ENCODE measurements at places on chromosomes 5 and 9.

DNA sequence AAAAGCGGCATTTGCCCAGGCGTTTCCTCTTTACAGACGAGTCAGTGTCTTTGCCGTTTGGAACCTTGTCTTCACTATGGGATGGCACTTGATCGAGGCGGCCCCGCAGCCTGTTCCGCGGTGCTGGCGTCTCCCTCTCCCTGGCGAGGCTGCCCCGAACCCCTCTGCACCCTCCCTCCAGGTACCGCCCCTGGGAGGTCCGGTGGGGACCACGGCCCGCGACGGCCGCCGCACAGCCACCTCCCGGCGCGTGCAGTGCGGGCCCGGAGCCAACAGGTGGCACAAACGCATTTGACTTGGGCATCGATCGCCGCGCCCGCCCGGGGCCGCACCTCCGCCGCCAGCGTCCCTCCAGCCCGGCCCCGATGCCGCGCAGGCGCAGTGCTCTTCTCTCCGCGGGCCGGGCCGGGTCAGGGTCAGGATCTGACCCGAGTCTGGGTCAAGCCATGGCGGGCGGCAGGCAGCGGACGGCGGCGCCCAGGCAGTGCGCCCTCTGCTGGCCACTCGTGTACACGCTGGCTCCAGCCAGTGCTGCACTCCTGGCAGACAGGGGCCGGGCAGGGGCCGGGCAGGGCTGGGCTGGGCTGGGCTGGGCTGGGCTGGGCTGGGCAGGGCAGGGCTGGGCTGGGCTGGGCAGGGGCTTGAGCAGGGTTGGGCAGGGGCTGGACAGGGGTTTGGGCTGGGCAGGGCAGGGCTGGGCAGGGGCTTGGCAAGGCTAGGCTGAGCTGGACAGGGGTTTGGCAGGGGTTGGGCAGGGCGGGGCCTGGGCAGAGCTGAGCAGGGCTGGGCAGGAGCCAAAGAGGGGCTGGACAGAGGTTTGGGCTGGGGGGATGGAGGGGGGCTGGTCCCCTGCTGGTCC is 155.8 kb upstream of the IRX4 start:
- DNase-seq, result peak; percentile 32

DNA sequence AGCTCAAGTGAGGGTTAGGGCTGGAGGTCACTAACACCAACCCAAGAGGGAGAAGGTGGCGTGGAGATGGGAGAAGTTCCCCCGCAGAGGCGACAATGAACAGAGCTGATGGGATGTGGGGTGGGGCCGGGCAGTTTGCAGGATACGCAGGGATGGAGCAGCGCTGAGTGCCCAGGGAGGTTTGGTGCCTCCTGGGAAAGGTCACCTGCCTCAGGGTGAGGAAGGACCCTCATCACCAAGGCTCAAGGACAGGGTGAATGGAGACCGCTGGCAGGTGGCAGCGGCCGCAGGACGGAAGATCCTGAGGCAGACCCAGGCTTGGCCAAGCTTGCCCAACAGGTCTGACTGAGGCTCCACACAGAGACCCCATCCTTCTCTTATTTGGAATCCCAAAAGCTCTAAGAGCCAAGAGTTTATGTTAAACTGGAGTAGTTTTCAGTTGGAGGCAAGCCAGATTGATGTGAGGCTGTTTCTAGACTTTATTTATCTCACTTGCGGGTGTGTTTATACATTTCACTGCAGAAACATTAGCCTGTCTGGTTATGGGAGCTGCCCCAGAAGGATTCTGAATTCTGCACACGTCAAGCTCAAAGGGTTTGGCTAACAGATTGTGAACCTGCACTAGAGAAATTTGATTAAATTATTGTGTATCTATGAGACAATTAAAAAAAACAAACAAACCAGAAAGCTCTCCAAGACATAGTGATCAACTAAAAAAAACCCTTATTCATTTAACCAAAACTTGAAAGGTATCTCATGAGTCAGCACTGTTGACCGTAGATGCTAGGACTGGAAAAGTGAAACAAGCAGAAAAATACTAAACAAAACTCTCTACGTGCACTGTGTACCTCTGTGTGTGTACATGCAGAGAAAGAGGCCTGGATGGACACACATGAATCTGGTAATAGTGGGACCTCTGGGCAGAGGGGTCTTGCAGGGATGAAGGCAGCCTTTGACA is 146.2 kb upstream of the PHYKPL start:
- DNase-seq, result no peak

GRCh38 chr5:10233505-10233904 is 16.2 kb downstream of the ATPSCKMT start:
- DNase-seq, result no peak

GRCh38 chr5:158170060-158170459 is 311.1 kb upstream of the CLINT1 start:
- DNase-seq, result no peak

DNA sequence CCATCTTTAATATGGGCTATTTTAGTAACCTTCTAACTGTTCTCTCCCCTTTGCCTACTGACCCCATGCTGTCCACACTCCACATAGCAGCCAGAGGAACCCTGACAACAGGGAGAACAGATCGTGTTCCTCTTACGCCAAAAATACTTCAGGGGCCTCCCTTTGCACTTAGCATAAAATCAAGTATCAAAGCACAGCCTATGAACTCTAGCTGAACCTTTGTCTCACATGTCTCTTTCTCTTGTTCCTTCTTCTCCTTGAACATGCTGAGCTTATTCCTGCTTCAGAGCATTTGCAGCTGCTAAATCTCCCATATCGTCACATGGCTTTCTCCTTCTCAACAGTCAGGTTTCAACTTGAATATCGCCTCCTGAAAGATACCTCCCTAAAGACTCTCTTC is 698.8 kb upstream of the C9orf72 start:
- DNase-seq, result no peak

GRCh38 chr5:112784726-112785125 is 47.0 kb downstream of the APC start:
- DNase-seq, result no peak

DNA sequence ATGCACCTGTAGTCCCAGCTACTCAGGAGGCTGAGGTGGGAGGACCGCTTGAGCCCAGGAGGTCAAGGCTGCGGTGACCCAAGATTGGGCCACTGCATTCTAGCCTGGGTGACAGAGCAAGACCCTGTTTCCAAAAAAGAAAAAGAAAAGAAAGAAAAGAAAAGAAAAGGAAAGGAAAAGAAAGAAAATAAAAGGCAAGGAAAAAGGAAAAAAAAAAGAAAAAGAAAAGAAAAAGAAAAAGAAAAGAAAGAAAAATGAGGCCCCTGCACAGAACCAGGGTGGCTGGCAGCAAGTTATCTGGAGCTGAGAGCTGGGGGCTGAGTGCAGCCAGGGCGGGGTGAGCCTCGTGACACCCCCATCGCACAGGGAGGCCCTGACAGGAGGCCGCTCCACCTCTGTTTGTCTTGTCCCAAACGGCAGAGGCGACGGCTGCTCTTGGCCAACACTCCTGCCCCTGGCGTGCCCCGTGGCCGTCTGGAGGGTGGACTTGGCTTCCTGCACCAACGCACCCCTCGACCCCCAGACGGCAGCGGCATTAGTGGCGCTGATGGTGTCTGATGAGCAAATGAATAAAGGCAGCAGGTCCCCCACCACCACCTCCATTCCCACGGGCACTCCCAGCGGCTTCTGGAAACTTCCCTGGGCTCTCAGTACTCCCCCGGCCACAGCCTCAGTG is 16.7 kb downstream of the EXD3 start:
- no peak for DNase-seq

GRCh38 chr5:106174903-106175302 is 1495.8 kb downstream of the EFNA5 start:
- DNase-seq, result no peak

DNA sequence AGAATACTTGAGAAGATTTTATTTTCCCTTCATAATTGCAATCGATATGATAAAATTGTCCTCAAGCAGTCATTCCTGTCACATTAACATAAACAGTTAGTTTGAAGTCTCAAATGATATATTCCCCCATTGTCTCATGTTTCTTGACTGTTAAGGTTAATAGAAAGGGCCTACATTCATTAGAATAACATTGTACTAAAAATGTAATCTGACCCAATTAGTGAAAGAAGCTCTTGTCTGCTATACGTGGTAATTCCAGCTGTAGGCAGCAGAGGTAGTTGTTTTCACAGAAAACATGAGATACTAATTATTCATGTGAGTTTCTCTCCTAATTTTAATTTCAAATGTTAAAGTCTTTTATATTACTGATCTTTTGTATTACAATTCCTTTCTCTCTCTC is 25.9 kb upstream of the AP3B1 start:
- no peak for DNase-seq

GRCh38 chr5:159582756-159583541 is 252.7 kb upstream of the IL12B start:
- DNase-seq, result no peak

DNA sequence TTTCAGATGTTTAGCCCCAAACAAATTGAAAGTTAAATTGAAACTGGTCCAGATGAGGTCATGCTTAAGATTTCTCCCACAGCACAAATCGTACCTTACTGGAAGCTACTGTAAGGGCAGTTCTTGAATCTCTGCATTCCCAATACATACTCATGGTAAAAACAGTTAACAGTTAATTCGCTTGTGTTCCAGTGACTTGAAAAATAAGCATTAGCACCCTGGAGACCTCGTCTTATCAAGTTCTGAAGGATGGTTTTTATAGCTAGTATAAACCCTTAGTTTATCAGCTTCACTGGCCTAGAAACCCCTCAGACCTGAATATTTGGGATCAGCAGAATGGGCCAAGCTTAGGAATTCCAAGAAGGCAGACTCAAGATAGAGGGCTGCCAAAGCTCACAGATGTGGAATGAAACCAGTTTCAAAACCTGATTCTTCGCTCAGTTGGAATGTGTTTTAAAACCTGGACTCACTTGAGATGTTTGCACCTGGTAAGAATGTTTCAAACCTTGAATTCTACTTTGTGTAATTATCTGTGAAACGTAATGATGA is 103.6 kb downstream of the C9orf152 start:
- no peak for DNase-seq

DNA sequence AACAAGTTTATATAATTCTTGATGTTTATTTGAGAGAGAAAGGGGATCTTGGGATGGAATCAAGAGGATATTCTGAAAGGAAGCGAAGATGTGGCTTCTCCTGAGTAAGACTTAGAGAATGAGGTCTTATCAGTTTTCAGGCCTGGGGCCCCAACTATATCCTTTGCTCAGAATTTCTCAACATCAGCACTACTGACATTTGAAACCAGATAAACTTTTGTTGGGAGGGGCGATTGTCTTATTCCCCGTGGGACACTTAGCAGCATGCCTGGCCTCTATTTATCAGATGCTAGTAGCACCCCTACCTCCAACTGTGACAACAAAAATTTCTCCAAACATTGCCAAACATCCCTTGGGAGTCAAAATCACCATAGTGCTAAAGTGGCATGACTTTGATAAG is 567.7 kb downstream of the MAT2B start:
- no peak for DNase-seq

- DNase-seq, result no peak
These were observed 159.4 kb upstream of the PRR16 start for GRCh38 chr5:120304663-120305062.

DNA sequence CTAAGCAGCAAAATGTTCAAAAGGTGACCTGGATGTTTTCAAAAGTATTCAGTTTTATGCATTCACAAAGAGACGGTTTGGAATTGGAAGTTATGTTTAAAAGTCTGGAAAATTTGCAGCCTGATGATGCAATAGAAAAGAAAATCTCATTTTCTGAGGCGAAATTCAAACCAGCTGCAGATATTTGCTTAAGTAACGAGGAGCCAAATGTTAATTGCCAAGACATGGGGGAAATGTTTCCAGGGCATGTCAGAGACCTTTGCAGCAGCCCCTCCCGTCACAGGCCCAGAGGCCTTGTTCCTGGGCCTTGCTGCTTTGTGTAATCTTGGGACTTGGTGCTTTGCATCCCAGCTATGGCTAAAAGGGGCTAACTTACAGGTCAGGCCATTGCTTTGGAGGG is 228.2 kb downstream of the MAN2A1 start:
- no peak for DNase-seq

DNA sequence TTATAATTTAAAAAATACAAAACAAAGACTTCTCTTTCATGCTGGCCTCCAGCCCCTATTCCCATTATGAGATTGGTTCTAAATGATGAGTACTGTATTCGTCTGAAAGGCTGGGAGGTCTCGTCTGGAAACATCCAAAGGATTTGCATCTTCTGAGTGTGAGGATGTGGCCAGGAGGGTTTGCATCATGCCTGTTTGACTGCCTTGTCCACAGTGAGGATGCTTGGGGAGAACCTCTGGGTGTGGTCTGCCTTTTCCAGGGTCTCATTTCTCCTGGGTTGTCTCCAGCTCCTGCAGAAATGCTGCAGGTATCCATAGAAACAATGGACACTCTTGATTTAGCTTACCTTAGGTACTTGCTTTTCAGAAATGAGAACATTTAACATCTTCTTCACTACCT is 26.4 kb upstream of the CXCL14 start:
- DNase-seq, result no peak

- no peak for DNase-seq
These were observed 547.3 kb downstream of the CDK5RAP2 start for GRCh38 chr9:120032639-120033038.

DNA sequence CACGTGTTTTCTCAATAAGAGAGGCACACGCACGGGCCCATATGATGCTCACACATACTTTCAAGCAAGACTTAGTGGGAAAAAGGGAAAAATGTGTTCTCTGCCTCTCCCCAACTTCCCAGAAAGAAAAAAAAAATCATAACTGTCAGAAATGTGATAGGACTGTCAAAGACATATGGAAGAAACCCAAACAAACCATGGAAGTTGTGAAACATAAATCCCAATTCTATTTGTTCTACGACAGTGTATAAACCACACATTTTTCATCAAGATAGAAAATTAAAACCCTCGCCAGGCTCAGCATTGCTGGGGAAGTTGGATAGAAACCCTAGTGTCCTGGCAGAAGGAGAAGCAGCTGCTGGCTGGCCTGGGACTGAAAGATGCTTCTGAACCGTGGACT is 211.9 kb downstream of the PAX5 start:
- DNase-seq, result no peak

DNA sequence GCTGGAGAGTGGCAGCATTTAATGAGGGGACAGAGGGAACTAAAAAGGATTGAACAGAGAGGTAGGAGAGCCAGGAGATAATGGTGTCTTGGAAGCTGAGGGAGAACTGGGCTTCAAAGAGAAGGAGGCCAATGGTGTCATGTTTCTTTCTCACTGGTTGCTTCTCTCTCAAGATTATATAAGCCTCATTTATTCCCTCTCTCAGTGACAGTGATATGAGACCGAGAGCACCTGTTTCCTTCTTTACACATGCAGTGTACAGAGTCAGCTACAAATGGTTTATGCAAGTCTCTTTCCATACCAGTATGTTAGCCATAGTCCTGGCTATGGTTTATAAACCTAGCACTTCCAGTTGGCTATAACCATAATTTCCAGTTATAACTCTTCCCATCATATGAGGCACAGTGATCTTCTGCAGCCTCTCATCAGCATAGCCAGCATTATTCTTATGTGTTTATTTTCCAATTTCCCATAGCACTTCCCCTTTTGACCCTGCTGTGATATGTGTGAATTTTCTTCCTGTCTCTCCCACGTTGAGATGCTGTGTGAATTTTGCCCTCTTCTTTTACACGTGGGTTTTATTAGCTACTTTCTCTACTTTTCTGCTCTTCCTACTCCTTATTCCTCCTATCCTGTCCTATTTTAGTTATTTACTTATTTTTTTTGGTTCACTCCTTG is 71.2 kb downstream of the UNC13B start:
- no peak for DNase-seq

GRCh38 chr5:82765765-82766164 is 311.4 kb downstream of the TMEM167A start:
- no peak for DNase-seq

All from activated T-cell treated with anti-CD3 and anti-CD28 coated beads for 4 hours (primary cell).